ENCODE measurements at places on chromosomes 2 and 18.

DNA sequence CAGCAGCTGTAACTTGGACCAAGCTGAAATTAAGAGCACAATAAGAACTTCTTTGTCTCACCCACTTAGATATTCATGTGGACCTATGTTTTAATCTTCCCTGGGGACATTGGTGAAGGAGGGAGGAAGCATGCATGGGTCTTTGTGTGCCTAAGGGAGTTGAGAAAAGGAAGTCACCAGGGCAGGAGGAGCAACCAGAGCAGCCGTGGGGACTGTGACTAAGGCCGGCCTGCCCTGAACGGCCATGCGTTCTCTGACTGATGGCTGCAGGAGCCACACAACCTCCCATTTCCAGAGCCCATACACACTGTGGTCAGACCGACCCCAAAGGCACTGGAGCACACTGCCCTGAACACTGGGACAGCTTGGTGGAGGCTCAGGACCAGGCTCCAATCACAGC is 43.7 kb upstream of the SLC35G4 start:
- no peak for DNase-seq

- no peak for DNase-seq
Measured at GRCh38 chr2:28310107-28310506, 82.6 kb upstream of the FOSL2 start.

GRCh38 chr2:107235491-107236254 is 349.7 kb upstream of the ST6GAL2 start:
- DNase-seq, result no peak

DNA sequence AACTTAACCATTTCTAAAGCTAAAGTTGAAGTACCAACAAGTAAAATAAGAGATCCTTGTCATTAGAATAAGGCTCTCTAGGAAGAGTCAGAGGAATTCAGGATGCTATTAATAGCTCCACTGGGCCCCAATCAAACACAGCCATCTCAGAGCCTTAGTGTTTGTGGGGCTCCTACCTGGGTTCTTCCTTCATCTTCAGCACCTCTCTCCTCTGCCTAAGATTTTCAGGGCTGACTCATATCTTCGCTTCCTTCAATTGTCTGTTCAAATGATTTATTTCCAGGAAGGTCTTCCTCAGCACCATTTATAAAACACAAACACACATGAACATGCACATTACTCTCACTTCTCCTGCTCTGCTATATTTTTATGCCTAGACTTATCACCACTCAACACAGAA is 119.5 kb downstream of the COL6A3 start:
- no peak for DNase-seq

DNA sequence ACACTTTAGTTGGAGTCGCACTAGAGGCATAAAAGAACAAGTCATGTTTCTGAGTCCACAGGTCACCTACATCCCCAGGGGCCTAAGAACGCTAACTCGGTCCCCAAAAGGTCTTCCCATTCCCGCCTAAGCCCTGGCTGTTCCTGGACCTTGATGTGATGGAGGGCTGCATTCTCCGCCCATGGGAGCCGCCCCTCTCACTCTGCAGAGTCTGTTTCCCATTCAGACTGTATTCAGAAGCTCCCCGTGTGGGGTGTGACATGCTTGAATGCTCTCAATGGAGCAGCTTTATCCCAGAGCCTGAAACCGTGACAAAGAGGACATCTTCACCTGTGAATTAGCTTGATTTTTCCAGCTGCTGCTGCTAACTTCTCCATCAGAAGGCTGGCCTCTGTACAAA is 319.0 kb upstream of the KLHL29 start:
- DNase-seq, result no peak

GRCh38 chr2:235229236-235229635 is 264.6 kb upstream of the AGAP1 start:
- DNase-seq, result no peak

- no peak for DNase-seq
Measured at GRCh38 chr2:129656081-129656598, 323.3 kb upstream of the RAB6C start.

All from CD4-positive, CD25-positive, alpha-beta regulatory T cell (primary cell).